CD4-positive, alpha-beta T cell treated with Interleukin-12 subunit alpha and Interleukin-12 subunit beta, for 1 hour (primary cell): ENCODE measurements at places on chromosomes 7 and 10.

- no peak for DNase-seq
Observed at GRCh38 chr7:101678658-101679057, 49.6 kb upstream of the MYL10 start.

DNA sequence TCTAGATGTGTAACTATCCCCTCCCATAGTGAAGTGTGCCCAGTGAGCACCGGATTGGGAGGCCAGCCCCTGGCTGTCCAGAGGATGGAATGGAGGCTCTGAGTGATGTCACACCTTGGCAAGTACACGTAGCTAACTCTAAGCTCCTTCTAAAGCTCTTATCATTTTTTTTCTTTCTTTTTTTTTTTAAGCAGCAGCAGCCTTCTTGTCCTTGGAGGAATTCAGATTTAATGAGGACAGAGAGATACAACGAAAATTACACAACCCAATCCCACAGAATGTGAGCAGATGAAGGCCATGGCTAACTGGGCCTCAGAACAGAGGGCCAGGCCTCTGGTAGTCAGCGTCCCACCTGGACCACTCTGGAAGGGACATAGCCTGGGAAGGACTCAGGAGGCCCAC is 11.3 kb downstream of the TNS3 start:
- no peak for DNase-seq

GRCh38 chr10:31774299-31774900 is 154.2 kb downstream of the ARHGAP12 start:
- no peak for DNase-seq

DNA sequence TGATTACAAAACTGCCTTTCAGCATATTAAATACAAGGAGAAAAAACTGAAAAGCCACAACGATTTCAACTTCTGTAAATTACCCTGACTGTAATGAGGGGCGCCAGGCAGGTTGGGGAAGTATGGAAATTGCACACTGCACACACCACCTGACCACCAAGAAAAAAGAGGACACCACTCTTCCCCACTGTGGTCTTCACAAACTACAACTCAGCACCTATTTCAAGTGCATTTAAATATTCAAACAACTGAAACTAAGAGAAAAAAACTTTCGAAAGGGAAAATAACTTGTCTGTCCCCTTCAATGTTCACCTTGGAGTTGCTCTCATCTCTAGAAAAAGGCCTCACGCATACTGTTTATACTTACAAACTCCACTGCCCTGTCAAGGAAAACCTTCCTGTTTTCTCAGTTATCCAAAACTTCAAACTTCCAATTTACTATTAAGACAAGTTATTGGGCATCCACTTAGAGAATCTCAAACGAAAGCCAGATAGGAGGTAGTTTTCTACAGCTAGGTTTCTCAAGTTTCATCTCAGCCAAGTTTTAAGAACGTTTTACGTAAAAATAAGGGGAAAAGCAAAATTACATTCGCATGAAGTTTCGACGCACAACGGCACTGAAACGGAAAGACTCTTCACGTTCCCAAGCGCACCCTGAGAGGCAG is 1.4 kb downstream of the LARP4B start:
- no peak for DNase-seq

- no peak for DNase-seq
Observed at GRCh38 chr7:8982338-8982992, 549.1 kb downstream of the NXPH1 start.

- DNase-seq: no peak
Observed at GRCh38 chr7:2929321-2930201, 85.5 kb upstream of the GNA12 start.

- no peak for DNase-seq
Observed at GRCh38 chr10:127102176-127102575, 94.2 kb downstream of the INSYN2A start.

DNA sequence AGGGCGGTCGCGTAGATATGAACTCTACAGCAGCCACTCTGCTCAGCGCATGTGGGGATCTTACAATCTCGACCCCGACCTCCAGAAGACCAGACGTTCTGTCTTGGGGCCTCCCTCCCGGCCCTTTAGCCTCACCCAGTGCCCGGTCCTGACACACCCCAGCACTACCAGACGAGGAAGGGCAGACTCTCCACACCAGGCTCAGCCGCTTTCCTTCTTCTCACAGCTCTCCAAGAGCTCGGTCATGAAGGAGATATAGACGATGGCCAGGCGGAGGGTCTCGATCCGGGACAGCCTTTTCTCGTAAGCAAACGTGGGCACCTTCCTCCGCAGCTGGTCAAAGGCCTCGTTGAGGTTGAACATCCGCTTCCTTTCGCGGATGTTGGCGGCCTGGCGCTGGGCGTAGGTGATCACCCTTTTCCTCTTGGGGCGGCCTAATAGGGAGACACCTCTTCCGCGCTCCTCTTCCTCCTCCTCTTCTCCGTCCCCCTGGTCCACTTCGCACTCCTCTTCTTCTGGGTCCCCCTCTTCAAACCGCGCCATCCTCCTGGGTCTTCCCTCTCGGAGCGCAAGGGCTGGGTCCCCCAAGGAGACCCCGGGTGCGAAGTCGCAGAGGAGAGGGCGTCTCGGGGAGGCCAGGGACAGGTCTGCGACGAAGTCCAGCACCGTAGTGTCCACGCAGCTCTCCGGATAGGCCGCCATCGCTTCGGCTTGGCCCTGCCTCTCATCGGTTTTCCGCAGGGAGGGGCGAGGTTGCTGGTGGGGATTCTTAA is at the start of gene FERD3L:
Gene FERD3L (minus strand): TSS at position 761 of the 773 bp plus-strand sequence. CDS start 59 bp downstream, at position 702.
- DNase-seq: no peak

DNA sequence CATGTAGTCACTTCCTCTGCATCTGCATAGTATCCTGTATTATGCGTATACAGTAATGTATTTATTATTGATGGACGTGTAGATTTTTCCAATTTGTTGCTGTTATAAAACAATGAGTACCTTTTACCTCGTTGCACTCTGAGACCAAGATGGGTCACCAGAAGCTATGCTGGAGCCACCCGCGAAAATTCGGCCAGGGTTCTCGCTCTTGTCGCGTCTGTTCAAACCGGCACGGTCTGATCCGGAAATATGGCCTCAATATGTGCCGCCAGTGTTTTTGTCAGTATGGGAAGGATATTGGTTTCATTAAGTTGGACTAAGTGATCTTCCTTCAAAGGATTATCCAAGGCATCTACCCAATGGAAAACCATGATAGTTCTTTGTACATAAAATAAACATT is 1.0 kb downstream of the PSMC2 start:
- peak; percentile 15 for DNase-seq

GRCh38 chr10:9211228-9211627 is 1156.7 kb downstream of the GATA3 start:
- no peak for DNase-seq

DNA sequence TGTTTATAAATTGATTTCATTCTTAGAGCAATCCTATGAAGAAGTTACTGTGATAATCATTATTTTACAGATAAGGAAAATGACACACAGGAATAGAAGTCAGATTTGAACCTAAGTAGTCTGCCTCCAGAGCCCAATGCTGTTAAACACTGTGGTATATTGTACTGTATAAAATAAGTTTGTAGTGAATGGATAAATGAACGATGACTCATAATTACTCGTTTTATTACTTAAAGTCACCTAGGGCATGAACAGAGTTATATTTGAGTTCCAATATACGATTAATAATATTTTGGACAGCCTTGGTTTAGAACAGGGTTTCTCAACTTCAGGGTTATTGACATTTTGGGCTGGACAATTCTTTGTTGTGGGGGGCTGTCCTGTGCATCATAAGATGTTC is 7.8 kb upstream of the BTRC start:
- no peak for DNase-seq

- no peak for DNase-seq
Observed at GRCh38 chr10:79415736-79416577, 29.5 kb downstream of the ZCCHC24 start.

DNA sequence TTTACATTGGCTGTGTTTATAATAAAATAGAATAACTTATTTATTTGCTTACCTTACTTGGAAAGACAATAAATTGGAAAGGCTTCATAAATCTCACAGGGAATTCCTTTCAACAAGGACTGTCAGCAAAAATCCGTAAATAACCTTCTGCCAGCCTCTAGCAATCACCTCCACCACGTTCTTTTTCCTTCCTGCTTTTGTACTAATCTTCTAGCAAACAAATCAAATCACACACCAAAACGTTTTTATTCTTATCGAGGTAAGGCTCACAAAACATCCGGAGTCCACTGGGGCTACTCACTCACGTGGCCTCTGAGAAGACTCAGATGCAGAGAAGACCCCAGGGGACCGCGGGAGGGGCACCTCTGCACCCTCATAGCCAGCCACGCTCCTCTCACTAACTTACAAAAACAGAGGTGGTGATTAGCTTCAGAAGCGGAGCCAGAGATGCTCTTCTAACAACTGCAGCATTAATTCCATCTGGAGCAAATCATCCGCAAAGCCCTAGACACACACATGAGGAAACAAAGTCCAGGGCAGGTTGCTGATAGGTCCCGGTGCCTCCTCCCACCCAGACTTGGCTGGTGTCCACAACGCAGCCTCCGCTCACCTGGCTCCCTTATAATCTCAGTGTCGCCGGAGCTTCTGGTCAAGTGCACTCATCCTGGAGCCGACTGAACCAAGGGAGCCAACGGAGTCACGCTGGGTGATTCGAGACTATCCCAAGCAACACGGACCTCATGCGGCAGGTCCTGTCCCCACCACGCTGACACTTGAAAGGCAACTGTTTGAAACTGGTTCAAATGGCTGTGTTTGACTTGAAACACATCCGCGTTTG is 22.5 kb downstream of the CTBP2 start:
- no peak for DNase-seq

GRCh38 chr7:67786021-67786420 is 789.4 kb downstream of the TYW1 start:
- no peak for DNase-seq

DNA sequence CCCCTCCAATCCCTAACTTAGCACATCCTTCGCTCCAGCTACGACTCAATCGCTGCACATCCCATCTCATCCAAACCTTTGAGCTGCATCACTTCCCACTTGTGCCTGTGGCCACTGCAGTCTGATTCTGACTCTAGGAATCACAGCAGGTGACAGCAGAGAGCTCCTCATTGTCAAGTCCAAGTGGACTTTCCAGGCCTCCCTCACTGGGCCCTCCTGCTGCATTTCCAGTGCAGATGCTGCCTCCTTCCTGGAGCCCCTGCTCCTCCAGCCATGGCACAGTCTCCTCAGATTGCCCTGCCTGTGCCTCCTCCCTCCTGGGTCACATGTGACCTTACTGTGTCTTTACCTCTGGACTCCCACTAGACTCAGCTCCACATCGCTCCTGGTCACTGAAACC is 157.3 kb downstream of the USP6NL start:
- DNase-seq: no peak

DNA sequence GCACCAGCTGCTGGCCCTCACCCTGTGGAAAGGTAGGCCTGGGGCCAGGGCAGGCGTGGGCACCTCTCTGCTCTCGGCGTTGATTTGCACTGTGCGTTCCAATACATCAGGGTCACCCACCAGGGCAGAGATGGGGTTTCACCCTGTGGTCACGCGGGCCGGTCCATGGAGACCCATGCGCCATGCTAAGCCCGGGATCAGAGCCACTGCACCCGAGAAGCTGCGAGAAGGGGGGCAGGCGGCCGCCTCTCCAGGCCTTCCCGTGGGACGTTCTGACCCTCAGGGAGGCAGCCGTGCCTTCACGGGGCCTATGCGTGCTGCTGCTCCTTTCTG is 11.1 kb downstream of the GET4 start:
- DNase-seq: no peak

DNA sequence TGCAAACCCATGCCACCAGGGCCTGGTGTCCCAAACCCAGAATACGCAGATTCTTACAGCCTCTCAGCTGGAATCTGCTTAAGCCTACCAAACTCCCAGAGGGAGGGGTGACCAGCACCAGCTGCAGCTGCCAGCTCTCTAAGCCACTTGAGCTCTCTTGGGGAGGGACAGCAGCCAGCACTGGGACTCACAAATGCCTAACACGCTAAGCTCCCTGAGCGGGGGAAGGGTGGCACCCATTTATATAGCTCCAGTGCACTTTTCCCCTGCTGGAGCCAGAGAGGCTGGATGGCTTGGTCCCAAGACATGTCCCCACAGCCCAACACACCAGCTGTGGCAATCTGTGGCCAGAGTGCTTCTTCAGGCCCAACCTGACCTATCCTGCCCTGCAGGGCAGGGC is 326.8 kb upstream of the NRG3 start:
- DNase-seq: no peak

DNA sequence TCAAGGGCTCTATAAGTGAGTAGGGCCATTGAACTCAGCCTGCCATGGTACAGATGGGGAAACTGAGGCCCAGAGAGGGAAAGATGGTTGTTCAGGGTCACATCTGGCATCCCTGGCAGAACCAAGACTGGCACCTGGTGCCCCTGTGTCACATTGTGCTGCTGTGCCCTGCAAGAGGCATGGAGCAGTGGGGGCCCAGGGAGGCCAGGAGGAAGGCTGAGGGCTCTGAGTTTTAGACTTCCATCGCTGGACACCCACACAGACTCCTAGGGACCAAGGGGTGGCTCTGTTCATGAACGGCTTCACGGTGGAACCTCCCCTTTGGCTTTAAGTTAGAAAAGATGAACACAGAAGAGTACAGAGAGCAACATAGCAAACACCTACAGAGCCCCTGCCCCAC is 66.7 kb upstream of the AQP1 start:
- no peak for DNase-seq

- DNase-seq: no peak
Observed at GRCh38 chr7:28225576-28225975, 45.0 kb upstream of the JAZF1 start.

DNA sequence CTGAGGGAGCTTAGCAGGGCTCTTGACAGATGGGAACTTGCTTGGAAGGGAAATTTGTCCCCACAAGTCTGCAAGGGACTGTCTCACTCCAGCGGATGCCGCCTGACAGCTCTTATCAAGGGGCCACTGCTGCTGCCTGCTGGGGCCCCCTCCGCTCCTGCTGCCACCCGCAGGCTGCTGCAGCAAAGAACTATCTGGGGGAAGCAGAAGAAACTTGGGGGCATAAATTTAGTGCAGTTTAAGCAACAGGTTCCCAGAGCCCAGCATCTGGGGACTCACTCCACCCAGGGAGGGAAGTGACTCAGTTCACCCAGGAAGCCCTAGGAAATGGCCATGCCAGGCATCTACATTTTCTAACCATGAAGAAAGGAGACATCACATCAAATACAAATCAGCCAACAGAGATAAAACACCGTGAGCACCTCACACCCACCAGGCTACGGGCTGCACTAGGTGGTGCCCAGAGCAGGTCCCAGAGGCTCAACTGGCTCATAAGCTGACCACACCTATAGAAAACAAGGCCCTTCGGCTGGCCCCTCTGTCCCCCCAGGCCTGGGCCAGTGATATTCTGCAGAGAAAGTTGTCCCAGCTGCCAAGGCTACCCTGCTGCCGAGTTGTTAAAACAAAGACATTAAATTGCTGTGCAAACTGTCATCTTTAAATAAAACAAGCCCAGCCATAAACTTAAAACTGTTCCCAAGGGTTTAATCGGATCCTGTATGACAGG is 3.7 kb downstream of the RGS10 start:
- peak; percentile 29 for DNase-seq

DNA sequence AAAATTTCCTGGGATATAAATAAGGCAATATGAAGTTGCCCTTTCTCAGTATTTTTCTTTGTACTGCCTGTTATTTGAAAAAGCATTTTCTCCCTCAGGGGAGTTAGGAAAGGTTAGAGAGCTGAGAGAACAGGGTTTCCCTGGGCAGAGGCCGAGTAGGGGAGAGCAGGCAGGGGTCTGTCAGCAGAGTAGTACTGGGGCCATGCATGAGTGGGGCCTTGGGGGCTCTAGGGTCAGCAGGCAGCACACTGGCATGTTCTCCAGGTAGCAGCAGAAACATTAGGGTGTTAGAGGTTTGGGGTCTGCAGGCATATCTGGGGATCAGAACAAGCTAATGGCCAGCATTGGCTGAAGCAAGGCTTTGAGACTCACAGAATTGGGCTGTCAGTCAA is 56.4 kb downstream of the KLRG2 start:
- no peak for DNase-seq

- DNase-seq: no peak
Observed at GRCh38 chr7:143462045-143462444, 15.6 kb upstream of the TAS2R41 start.
